Small intestine (tissue), 16 donors: ENCODE measurements at places on chromosomes 1 and 21.
A peak's percentile ranks its signal among the peaks of the same experiment; 100 is the strongest.

GRCh38 chr1:221456918-221457317, 285.0 kb downstream of the DUSP10 start:
- H3K27me3 ChIP-seq, result no peaks in the 10 kb centered on the region
- no peak overlapping the region for H3K27ac ChIP-seq
- H3K4me3 ChIP-seq, result no peak overlapping the region
- no peak for DNase-seq
- H3K36me3 ChIP-seq, result no peaks in the 10 kb centered on the region

DNA sequence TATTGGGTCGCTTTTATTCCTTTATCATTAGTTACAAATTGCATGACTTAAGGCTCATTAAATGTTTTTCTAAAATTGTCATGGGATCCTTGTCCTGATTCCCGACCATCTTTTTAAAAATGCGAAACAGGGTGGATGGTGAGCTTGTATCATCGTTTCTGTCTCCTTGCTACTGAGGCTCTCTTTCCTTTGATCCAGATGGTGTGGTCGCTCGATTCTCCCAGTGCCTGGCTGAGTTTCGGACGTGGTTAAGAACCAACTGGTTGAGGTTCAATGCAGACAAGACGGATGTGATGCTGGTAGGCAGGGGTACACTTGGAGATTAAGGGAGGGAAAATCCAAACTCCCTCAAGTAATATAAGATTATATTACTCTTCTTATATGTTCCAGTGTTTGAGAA, 1.2 kb downstream of the MIER1 start:
- peaks cover 12% of the 10 kb centered on the region for H3K4me1 ChIP-seq
- H3K27ac ChIP-seq, result peak overlapping the region; percentile 99
- no peaks in the 10 kb centered on the region for H3K27me3 ChIP-seq
- no peaks in the 10 kb centered on the region for H3K36me3 ChIP-seq
- no peak overlapping the region for H3K4me3 ChIP-seq
- DNase-seq, result no peak

- H3K4me1 ChIP-seq, result no peaks in the 10 kb centered on the region
- peak; percentile 35 for DNase-seq
- H3K27ac ChIP-seq, result peak overlapping the region; percentile 52
- H3K36me3 ChIP-seq, result peaks cover 23% of the 10 kb centered on the region
Measured at GRCh38 chr1:27575840-27576331, 28.1 kb downstream of the AHDC1 start.

DNA sequence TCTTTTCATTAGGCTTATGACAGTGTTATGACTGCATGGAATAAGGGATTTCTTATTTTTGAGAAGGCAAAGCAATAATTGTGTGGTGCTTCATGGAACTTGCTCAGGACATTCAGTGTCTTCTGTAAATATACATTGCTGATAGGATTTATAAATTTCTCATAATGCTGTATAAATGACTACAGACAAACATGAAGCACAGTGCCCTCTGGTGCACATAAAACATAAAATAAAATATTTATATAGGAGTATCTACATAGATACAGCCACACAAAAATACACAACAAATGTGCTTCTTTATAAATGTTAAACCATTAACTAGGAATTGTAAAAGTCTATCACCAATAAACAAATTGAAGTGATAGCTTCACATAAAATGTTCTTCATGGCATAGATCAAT, 24.1 kb downstream of the BRINP3 start:
- H3K27ac ChIP-seq, result no peak overlapping the region
- no peak for DNase-seq
- H3K36me3 ChIP-seq, result no peaks in the 10 kb centered on the region
- H3K4me1 ChIP-seq, result peaks cover 3% of the 10 kb centered on the region

DNA sequence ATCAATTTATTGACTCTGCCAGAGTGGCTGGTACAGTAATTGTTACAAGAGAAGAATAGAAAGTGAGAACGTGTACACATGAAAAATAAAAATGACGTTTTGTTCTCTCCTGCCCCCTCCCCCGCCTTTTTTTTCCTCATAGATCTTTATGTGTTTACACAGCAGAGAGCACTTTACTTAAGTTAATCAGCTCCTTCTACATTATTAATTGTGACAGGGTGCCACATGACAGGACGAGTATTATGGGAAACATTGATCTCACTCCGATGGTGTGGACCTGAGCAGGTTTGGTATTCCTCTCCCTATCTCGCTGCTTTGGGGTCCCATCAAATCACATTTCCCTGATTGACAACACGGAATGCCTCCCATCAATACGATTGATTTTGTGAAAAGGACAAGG, 285.7 kb downstream of the TM2D1 start:
- H3K36me3 ChIP-seq, result peaks cover 8% of the 10 kb centered on the region
- no peak for DNase-seq
- no peaks in the 10 kb centered on the region for H3K27me3 ChIP-seq
- H3K27ac ChIP-seq, result no peak overlapping the region

GRCh38 chr1:166086113-166086883, 80.5 kb downstream of the FAM78B start:
- H3K4me3 ChIP-seq, result no peak overlapping the region
- no peaks in the 10 kb centered on the region for H3K36me3 ChIP-seq
- no peaks in the 10 kb centered on the region for H3K4me1 ChIP-seq
- H3K27ac ChIP-seq, result no peak overlapping the region
- DNase-seq, result no peak

DNA sequence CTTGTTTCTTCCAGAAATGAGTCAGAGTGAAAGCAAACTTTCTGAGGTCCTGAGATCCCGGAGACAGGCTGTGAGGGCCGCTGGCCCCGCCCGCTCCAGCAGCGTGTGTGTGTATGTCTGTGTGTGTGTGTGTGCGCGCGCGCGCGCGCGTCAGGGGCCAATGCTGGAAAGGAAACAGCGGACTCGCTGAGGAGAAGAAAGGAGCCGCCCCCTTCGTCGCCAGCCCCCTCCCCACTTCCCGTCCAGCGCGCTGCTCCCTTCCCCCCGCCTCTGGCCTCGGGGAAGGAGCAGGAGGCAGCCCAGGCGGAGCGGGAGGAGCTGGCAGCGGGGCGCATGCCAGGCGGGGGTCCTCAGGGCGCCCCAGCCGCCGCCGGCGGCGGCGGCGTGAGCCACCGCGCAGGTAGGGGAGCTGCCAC, at the start of gene DISC1:
TSS of gene DISC1 (plus strand) at position 256 of the 416 bp plus-strand sequence. CDS start at position 334, 78 bp downstream.
- H3K4me3 ChIP-seq, result peak within 1 kb of the TSS; percentile 86
- H3K36me3 ChIP-seq, result no peaks in the 10 kb centered on the region
- H3K4me1 ChIP-seq, result no peaks in the 10 kb centered on the region
- no peaks in the 10 kb centered on the region for H3K27me3 ChIP-seq
- peak; percentile 91 for DNase-seq
- H3K27ac ChIP-seq, result peak within 1 kb of the TSS; percentile 69

DNA sequence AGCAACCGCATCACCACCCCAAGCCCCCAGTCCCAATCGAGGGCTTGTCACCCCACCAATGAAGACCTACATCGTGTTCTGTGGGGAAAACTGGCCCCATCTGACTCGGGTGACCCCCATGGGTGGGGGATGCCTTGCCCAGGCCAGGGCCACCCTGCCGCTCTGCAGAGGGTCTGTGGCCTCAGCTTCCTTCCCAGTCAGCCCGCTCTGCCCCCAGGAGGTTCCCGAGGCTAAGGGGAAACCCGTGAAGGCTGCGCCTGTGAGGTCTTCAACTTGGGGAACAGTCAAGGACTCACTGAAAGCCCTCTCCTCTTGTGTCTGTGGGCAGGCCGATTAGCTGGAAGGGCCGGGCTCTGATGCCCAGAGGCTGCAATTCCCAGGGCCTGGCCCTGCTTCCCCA, 2.0 kb downstream of the SRARP start:
- no peak overlapping the region for H3K4me3 ChIP-seq
- H3K4me1 ChIP-seq, result no peaks in the 10 kb centered on the region
- H3K36me3 ChIP-seq, result no peaks in the 10 kb centered on the region
- H3K27me3 ChIP-seq, result no peaks in the 10 kb centered on the region
- DNase-seq, result no peak

GRCh38 chr1:1225238-1225845, 6.5 kb downstream of the SDF4 start:
- H3K27ac ChIP-seq, result no peak overlapping the region
- H3K4me1 ChIP-seq, result no peaks in the 10 kb centered on the region
- H3K27me3 ChIP-seq, result no peaks in the 10 kb centered on the region
- no peak for DNase-seq
- peaks cover 19% of the 10 kb centered on the region for H3K36me3 ChIP-seq
- no peak overlapping the region for H3K4me3 ChIP-seq

- no peak overlapping the region for H3K4me3 ChIP-seq
- no peak overlapping the region for H3K27ac ChIP-seq
- DNase-seq, result no peak
- no peaks in the 10 kb centered on the region for H3K4me1 ChIP-seq
Measured at GRCh38 chr1:43743206-43743605, 35.9 kb downstream of the ST3GAL3 start.

- H3K27ac ChIP-seq, result no peak overlapping the region
- DNase-seq, result no peak
- H3K4me1 ChIP-seq, result peaks cover 2% of the 10 kb centered on the region
- no peaks in the 10 kb centered on the region for H3K27me3 ChIP-seq
- no peaks in the 10 kb centered on the region for H3K36me3 ChIP-seq
Measured at GRCh38 chr1:173117761-173118160, 67.0 kb upstream of the TNFSF18 start.

- H3K4me3 ChIP-seq, result no peak overlapping the region
- no peak overlapping the region for H3K27ac ChIP-seq
- DNase-seq, result peak; percentile 88
- H3K4me1 ChIP-seq, result no peaks in the 10 kb centered on the region
- no peaks in the 10 kb centered on the region for H3K36me3 ChIP-seq
- H3K27me3 ChIP-seq, result peaks cover 3% of the 10 kb centered on the region
Measured at GRCh38 chr1:37732111-37732780, 32.7 kb downstream of the EPHA10 start.

DNA sequence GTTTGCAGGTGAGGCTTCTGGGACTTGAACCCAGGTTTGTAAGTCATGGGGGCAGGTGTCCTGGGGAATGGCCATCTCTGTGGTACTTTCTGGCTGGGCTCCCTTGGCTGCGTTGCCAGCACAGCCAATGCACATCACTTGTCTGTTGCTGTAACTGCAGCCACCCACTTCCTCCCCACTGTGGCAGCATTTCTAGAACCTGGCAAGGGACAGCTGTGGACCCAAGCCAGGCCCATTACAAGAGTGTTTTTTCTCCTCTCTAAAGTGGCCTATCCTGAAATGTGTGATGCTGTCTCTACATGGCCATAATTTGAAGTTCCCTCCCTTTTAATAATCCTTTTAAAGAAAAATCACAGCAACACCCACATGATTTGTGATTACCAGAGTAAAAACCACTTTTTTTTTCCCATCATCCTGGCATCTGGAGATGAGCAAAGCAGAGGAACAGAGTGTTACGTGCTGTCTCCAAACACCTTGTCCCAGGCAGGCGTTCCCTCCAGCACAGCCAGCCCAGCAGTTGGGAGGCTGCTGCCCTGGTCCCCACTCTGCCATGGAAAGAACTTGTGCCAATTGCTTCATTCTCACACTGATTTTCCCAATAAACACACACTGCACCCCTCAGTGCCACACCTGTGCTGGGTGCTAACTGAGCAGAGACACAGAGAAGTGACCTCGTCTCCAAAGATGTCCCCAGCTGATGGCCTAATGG, 360.6 kb upstream of the USP24 start:
- no peak overlapping the region for H3K27ac ChIP-seq
- no peaks in the 10 kb centered on the region for H3K4me1 ChIP-seq
- no peaks in the 10 kb centered on the region for H3K27me3 ChIP-seq

GRCh38 chr1:155320252-155320651, 442 bp upstream of the RUSC1 start:
- peak overlapping the region; percentile 36 for H3K27ac ChIP-seq
- no peak overlapping the region for H3K4me3 ChIP-seq
- peaks cover 28% of the 10 kb centered on the region for H3K36me3 ChIP-seq
- H3K4me1 ChIP-seq, result peaks cover 9% of the 10 kb centered on the region

DNA sequence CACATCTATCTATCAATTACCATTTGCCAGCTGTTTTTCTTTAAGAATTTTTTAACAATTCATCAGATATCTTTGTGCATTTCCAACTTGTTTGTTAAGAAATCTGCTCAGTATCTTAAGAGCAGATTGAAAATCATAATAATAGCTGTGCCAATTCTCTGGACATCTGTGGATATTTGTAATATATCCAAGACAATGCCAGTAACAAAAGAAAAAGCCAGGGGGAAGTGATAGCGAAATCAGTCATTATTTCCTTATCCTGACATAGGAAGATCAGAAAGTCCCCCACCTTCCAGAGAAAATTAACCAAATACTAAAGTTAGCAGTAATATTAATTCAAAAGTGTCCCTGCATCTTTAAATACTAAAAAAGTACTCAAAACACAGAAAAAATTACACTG, 217.1 kb downstream of the RERE start:
- H3K4me1 ChIP-seq, result peaks cover 17% of the 10 kb centered on the region
- no peak for DNase-seq
- no peaks in the 10 kb centered on the region for H3K36me3 ChIP-seq

GRCh38 chr1:236058141-236058934, 6.6 kb downstream of the NID1 start:
- H3K4me1 ChIP-seq, result no peaks in the 10 kb centered on the region
- DNase-seq, result no peak
- H3K27me3 ChIP-seq, result peaks cover 2% of the 10 kb centered on the region
- no peak overlapping the region for H3K4me3 ChIP-seq

- H3K36me3 ChIP-seq, result no peaks in the 10 kb centered on the region
- H3K4me3 ChIP-seq, result no peak overlapping the region
- no peaks in the 10 kb centered on the region for H3K4me1 ChIP-seq
- DNase-seq, result peak; percentile 97
Measured at GRCh38 chr1:54945393-54945936, 35.0 kb upstream of the TMEM61 start.

DNA sequence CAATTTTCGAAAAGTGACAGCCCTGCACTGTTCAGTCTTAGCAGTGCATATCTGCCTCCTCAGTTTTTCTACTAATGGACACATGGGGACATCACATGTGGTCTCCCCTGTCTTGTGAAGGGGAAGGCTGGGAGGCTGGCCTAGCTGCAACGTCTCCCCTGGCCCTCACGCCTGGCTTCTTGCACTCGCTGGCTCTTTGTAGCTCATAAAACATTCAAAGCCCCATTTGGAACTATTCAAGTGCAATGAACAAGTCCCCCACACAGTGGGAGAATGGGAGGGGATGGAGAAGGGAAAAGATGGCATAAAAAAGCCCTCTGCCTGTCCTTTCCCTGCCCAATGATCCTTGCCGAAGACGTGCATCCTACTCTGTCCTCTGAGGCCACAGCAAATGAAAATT, 73.6 kb downstream of the PGBD5 start:
- H3K27me3 ChIP-seq, result no peaks in the 10 kb centered on the region
- no peak overlapping the region for H3K4me3 ChIP-seq
- DNase-seq, result no peak

GRCh38 chr21:46458315-46459023, at the start of gene DIP2A:
Gene DIP2A (plus strand): TSS chr21:46458891. CDS start chr21:46459132, 241 bp downstream.
- peak within 1 kb of the TSS; percentile 82 for H3K4me3 ChIP-seq
- H3K27me3 ChIP-seq, result no peaks in the 10 kb centered on the region
- peaks cover 9% of the 10 kb centered on the region for H3K4me1 ChIP-seq
- H3K36me3 ChIP-seq, result peaks cover 2% of the 10 kb centered on the region
- H3K27ac ChIP-seq, result peak within 1 kb of the TSS; percentile 87
- DNase-seq, result peak; percentile 97
